ENCODE measurements at places on chromosomes 6 and 20.
A peak's percentile ranks its signal among the peaks of the same experiment; 100 is the strongest.

DNA sequence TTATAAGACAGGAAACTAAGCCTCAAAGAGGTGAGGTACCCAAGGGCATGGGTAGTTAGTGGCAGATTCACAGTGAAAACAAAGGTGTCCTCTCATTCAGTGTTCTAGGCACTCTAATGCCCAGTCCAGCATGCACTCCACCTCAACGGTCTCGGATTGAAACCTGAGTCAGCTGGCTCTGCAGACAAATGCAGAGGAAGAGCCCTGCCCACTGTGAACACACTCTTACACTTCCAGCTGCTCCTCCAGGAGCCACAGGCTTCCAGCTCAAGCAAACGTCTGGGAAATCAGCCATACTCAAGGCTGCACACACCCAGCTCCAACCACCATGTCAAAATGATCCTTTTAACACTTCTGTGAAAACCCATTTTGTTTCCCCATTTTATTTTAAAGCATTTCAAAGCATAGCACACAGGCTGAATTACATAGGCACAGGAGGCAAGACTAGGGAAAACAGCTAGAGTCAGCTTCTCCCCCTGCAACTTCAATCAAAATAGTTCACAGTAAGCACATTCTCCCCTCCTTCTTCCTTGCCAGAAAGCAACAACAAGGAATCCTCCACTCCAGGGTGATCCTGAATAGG is 3.0 kb upstream of the IL17A start:
- DNase-seq, result no peak

DNA sequence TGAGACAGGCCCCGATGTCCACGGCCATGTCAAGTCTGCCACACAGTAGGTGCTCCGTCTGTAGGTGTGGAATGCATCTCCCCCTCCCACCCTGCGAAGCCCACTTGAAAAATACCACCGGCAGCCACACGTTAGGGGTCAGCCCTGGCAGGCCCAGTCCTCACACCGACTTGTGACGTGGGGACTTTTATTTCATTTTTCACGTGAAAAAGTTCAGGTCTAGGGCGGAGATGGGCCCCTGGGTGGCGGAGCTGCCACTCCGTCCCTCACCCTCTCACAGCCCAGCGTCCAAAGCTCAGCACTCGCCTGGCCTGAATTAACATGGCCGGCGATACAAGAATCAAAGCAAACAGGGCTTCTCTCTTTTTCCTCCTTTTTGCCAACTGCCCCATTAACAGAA is 3.8 kb upstream of the TUBB1 start:
- no peak for DNase-seq

DNA sequence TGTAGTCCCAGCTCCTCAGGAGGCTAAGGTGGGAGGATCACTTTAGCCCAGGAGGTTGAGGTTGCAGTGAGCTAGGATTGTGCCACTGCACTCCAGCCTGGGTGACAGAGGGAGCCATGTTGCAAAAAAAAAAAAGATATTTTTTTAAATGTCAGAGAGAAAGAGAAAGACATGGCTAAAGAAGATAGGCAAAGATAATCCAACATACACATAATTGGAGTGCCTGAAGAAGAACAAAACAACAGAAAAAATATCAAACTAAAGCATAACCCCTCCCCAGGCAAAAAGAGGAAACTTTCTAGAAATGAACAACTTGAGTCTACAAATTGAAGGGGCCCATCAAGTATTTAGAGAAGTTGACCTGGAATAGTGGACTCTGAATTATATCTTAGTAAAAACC is 14.0 kb upstream of the GRM4 start:
- no peak for DNase-seq

DNA sequence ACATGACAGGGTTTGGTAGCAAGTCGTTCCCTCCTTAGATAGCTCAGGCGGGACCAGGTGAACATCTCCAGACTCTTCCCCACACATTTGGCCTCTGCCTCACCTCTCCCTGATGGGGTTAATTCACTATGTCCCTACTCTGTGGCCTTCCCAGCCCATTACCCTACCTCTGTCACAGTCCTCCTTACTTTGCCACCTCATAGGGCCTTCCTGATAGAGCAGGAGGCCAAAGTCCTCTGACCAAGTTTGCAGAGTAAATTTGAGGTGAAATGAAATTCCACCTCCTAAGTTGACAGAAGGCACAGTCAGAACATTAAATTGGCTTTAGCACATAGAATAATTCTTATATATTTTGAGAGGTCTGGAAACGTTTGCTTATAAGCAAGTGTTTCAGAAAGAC is 53.1 kb upstream of the ARMC2 start:
- DNase-seq, result no peak

GRCh38 chr6:146544616-146545182 is 1.1 kb downstream of the RAB32 start:
- DNase-seq, result no peak

GRCh38 chr6:31617010-31617409 is 2.0 kb downstream of the AIF1 start:
- DNase-seq, result no peak

DNA sequence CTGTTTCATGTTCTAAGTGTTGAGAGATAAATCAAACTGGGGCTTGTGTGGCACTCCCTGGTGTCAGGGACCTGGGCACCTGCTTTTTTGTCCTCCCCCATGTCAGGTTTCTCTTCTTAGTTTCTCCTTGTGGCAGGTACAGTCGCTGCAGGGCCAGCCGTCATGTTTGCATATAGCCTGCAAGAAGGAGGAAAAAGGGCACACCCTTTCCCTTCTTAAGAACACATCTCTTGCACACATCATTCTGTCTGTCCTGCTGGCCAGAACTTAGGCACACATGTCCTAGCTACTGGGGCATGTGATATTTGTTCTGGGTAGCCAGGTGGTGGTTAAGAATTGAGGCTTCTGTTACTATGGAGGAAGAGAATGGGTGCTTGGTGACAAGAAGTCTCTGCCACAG is 27.9 kb downstream of the CDC5L start:
- no peak for DNase-seq

- DNase-seq, result no peak
Measured at GRCh38 chr6:36550473-36551000, 3.3 kb upstream of the STK38 start.

- no peak for DNase-seq
Measured at GRCh38 chr20:61220131-61220530, 31.9 kb upstream of the CDH4 start.

DNA sequence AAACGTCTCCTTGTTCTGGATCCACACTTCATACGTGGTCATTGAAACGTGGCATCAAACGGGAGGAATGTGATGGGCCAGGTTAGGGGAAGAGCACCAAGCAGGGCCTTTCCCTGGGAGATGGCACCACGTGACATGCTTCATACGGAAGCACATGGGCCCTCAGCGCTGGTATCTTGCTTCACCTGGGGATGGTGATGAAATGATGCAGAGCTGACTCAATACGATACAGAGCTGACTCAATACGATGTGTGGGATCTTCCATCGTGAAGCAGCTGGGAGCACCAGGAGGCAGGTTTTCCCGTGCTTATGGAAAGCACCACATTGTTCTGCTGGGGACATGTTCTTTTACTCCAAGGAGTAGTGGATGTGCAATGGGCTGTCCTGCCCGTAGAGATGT is 22.5 kb upstream of the TAGAP start:
- DNase-seq, result no peak

DNA sequence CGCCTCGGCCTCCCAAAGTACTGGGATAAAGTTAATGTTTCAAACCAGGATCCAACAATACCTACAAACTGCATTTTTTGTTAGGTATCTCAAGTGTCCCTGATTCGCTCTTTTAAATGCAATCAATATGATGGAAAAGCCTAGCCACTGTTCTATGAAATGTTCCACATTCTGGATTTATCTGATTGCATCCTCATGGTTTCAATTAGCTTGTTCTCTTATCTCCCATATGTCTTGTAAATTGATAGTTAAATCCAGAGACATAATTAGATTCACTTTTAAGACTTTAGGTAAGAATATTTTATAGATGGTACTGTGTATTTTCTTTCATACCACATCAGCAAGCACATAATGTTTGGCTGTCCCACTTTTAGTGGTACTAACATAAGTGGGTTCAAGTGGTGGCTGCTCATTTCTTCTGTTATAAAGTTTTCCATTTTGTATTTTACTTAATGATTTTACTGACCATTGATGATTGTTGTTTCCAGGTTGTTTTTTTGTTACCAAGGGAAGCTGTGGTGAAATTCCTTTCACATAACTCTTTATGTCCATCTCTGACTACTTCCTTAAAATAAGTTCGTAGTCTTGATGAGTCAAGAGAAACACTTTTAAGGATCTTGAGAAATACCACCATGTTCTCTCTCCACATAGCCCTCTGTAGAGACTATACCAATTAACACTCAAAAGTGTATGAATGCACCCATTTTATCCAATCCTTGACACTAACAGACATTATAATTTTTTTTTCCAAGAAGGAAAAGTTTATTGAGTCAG is 40.5 kb downstream of the RNGTT start:
- no peak for DNase-seq

- DNase-seq, result no peak
Measured at GRCh38 chr6:35089935-35090505, 51.1 kb downstream of the TCP11 start.

DNA sequence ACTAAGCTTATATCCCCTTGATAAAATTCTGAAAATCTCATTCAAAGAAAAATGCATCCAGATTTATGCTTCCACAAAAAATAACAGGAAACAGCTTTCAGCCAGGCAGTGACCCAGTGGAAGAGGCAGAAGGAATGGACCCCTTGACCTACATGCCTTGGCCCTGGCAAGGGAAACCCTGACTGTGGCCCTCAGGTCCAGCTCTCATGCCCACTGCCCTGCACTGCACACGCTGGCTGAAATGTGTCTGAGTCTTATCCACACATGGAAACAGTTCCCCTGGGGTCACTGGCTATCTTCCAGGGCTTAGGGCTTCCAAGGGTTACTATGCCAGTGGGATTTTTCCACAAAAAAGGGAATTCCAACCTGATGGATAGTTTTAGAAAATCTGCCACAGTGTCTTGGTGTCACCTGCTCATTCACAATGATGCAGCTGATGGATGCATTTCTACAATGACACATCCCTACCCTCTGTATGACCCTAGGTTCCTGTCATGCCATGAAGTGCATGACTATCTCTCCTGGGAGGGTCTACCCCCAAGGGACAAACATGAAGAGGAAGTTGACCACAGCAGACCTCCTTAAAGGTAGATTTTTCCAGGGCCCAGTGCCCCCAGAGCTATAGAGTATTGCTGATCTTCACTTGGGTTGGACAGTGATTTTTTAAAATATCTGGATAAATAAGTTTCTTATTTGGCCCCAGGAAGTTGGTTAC is 121.9 kb upstream of the CD93 start:
- DNase-seq, result no peak

- DNase-seq, result no peak
Measured at GRCh38 chr20:64035066-64035932, 683 bp upstream of the C20orf204 start.

GRCh38 chr20:47854687-47855212 is 69.5 kb upstream of the SULF2 start:
- peak; percentile 35 for DNase-seq

GRCh38 chr20:62523473-62524203 is 47.8 kb upstream of the GATA5 start:
- DNase-seq, result no peak

DNA sequence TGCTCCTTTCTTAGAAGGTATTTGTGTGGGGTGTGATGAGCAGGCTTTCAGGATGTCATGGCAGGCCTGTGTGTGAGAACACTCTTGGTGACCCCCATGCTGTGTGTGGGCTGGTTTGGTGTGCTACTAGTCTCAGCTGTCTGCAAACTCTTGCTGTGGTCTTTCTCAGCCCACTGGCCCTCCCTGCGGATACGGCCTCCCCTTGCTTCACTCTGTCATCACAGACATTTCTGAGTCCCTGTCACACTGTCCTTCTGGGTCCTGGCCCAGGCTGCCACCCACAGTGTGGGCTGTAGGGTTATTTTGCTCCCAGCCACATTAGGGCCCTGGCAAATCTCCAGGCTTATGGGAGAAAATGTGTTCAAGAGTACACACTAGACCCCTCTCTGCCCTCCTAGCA is 39.0 kb upstream of the ARMC2 start:
- DNase-seq, result no peak

GRCh38 chr6:75349262-75349984 is 64.8 kb upstream of the TMEM30A start:
- DNase-seq, result no peak

- no peak for DNase-seq
Measured at GRCh38 chr6:54428431-54428830, 120.2 kb downstream of the TINAG start.

DNA sequence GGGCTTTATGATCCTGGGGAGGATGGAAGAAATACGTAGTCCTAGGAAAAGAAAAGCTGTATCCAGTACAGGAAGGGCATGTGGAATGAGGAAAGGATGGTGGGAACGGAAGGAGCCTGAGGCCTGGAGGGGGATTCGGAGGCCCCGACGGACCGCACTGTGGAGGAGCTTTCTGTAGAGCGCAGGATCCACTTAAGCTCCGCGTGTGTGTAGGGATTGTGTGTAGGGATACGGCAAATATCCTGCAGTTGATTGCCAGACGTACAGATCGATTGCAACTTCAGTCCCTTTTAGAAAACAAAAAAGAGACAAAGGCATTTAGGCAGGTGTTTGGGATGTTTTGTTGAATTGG is 32.6 kb upstream of the JAG1 start:
- DNase-seq, result no peak

DNA sequence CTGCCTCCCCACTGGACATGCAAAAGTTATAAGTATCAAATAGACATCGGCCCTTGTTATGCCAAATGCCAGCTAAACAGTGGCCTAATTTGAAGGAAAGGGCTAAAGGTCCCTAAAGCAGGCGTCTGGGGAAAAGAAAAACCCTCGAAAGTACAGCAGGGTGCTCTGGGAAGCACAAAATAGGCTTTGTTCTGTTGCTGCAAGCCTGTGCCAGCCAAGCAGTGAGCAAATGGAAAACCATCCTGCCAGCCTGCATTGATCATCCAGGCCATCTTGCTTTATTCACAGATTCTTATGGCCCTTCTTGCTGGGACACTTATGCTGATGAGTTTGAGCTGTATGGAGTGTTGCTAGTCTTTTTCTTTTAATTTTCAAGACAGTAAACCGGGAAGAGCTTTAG is 62.2 kb upstream of the PLEKHG1 start:
- no peak for DNase-seq

- no peak for DNase-seq
Measured at GRCh38 chr20:4260102-4260501, 244.7 kb upstream of the RNF24 start.

GRCh38 chr6:157429248-157429647 is 48.3 kb downstream of the ZDHHC14 start:
- no peak for DNase-seq

GRCh38 chr6:72363844-72364740 is 257.8 kb upstream of the KCNQ5 start:
- no peak for DNase-seq
